ENCODE measurements at places on chromosomes 6 and 20. TPM values are rescaled to one million over a fixed set of nuclear protein-coding genes. Genes with fewer than 3 reads are reported as not detected.

DNA sequence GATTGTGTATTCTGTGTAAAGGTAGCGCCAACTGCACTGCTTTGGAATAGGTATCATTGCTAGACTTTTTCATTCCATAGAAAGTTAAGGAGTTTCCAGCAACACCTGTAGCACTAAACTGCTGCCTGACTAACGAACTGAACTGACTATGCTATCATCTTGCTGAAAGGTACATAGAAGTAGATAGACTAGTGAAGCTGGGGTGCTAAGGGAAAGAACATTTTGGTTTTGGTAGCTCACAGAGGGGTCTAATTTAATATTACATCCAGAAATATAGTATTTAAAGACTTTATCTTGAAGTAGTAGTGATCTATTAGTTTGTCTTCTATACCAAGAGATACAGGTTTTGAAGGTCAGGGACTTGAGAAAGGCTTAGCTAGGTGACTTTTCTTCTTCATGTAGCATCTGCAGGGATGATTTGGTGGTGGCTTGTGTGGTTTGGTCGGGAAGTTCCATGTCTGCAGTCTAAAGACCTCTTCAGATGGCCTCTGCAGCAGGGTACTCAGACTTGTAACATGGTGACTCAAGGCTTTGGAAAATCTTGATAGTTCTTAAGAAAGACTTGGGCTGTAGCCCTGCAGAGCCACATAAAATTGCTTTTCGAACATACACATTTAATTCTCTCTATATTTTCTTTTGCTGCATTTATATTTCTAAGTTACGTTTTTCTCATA is 10.2 kb downstream of the SENP6 start:
- peaks cover 11% of the 10 kb centered on the region for H3K4me1 ChIP-seq
- DNase-seq = no peak
- no peaks in the 10 kb centered on the region for H3K36me3 ChIP-seq
- no peaks in the 10 kb centered on the region for H3K27me3 ChIP-seq
- H3K27ac ChIP-seq = no peak overlapping the region

DNA sequence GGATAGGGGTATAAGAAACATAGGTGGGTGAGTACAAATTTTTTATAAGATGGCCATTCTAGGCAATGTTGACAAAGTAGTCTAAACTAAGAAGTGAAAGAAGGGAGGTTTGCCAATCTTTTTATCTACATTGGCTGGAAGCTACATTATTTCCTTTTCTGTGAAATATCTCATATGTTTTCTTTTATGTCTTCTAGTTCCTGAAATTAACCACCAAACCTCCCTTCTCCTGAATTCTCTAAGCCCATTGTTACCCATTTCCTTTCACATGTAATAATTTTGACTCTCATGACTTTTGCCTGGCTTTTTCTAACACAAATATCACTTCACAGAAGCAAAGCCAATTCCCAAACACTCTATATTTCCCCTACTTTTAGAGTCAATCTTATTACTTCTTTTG is 496.2 kb upstream of the JAG1 start:
- H3K27me3 ChIP-seq = no peaks in the 10 kb centered on the region
- H3K27ac ChIP-seq = peak overlapping the region; percentile 33
- no peaks in the 10 kb centered on the region for H3K36me3 ChIP-seq

DNA sequence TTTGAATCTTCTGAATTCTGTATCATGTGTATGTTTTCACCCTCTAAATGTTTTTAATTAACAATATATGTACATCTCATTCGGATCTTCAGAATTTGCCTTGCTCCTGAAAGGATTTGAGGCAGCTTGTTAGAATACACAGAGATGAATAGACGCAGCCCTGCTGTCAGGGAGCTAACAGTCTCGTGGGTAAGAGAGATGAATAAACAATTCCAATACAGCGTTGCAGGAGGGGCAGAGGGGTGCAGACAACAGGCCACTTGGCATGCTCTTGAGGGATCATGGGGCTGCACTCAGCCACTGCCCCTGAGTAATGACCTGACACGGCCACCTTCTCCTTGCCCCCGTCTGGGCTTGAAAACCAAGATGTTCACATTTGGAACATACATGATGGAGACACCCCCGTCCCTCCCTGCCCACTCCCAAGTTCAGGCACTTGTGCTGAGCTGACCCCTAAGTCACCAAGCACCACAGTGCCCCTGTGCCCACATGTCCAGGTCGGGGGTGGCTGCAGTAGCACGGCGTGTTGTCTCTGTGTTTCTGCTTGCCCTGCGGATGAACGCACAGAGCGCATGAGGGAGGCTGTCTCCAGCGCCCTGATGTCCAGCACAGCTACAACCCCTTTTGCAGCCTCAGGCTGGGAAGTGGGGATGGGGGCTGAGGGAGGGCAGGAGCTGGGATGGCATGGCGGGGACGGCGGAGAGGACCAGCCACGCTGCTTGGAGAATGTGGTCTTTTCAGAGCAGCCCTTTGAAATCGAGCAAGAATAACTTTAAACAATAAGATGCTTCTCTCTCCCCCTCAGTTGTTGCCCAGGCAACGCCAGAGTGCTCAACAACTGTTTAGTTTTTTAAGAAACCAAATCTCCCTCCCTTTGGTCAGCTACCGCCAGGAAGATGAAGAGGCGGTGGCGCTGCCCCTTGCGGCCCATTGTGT is 33.0 kb upstream of the CDH22 start:
- DNase-seq = peak; percentile 64
- no peaks in the 10 kb centered on the region for H3K36me3 ChIP-seq
- H3K4me1 ChIP-seq = peaks cover 24% of the 10 kb centered on the region
- H3K27me3 ChIP-seq = peaks cover 12% of the 10 kb centered on the region
- H3K4me3 ChIP-seq = no peak overlapping the region
- no peak overlapping the region for H3K27ac ChIP-seq

DNA sequence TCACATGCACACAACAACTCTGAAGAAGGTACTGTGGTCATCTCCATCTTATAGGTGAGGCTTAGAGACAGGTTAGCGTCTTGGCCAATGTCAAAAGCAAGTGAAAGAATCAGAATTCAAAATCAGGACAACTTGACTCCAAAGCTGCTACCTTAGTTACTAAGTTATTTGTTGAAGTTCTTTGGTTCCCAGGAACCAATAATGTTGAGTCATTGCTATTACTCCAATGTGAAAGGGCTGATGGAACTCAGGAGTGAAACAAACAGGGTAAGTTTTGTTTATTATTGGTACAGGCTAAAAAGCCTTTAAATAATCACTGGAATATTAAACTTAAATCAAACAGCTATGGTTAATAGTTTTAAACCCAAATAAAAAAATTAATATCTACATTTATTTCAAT is 111.1 kb downstream of the PDSS2 start:
- H3K36me3 ChIP-seq = no peaks in the 10 kb centered on the region
- H3K4me1 ChIP-seq = no peaks in the 10 kb centered on the region
- DNase-seq = no peak
- no peak overlapping the region for H3K4me3 ChIP-seq
- no peak overlapping the region for H3K27ac ChIP-seq

GRCh38 chr6:22929311-22929985 is 360.1 kb downstream of the HDGFL1 start:
- H3K27ac ChIP-seq = no peak overlapping the region
- no peaks in the 10 kb centered on the region for H3K36me3 ChIP-seq
- H3K4me1 ChIP-seq = peaks cover 33% of the 10 kb centered on the region
- no peak for DNase-seq

DNA sequence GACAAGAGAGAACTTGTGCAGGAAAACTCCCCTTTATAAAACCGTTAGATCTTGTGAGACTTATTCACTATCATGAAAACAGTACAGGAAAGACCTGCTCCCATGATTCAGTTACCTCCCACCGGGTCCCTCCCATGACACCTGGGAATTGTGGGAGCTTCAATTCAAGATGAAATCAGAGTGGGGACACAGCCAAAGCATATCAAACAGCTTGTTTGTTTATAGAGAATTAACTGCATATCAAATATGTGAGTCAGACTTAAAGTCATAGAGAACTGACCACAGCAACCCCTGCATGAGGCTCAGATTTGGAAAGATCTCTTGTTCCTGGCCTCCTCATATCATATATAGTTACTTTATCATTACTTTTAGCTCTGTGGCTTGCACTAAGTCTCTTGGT is 29.1 kb upstream of the HDAC2 start:
- no peak overlapping the region for H3K4me3 ChIP-seq
- no peaks in the 10 kb centered on the region for H3K36me3 ChIP-seq
- no peak overlapping the region for H3K27ac ChIP-seq
- peaks cover 22% of the 10 kb centered on the region for H3K4me1 ChIP-seq
- DNase-seq = no peak

DNA sequence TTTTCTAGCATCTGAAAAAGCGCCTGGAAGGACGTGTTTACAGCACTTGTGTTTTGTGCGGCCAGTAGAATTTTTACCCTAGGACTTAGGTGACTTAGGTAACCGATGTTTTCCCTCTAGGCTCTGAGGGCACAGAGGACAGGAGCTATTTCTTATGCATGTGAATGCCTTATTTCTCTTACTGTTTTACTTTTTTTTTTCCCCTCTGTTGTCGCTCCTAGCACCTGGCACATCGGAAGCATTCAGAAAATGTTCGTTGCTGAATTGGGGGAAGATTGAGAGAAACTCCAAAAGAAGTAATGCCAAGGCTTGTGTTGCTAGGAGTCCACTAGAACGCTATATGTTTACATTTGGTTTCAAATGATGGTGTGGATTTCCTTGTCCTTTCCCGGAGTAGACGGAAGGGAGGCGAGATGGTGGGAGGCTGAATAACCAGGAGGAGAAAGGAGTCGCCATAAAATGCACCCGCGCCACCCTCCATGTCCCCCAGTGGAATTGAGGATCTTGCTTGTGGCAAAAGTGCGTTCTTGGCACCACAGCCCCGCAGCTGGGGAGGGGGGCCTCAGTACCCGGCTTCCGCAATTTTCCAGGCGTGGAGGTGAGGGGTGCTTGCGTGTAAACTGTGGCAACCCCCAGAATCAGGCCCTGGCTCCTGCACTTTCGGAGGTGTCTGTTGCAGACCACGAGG is 6.9 kb downstream of the OLIG3 start:
- H3K4me1 ChIP-seq = no peaks in the 10 kb centered on the region
- DNase-seq = peak; percentile 13
- no peak overlapping the region for H3K27ac ChIP-seq
- H3K27me3 ChIP-seq = peaks cover 34% of the 10 kb centered on the region
- H3K36me3 ChIP-seq = no peaks in the 10 kb centered on the region
- no peak overlapping the region for H3K4me3 ChIP-seq

DNA sequence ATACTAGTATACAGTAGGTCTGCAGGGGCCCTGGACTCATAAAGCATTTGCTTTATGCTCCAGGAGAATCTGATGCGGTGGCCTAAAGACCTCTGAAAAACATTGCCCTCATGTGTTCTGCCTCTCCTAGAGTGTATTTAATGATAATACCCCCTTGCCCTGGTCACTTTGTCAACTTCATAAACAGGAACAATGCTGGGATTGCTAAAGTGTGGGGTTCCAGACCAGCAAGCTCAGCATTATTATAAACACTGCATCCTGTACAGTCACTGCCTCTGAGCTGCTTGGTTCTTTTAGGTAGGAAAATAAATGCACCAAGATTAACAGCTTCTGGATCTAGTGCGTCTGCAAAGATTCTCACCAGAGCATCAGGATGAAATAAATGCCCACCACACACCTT is 12.2 kb downstream of the TREM1 start:
- no peaks in the 10 kb centered on the region for H3K36me3 ChIP-seq
- H3K4me1 ChIP-seq = no peaks in the 10 kb centered on the region
- peaks cover 5% of the 10 kb centered on the region for H3K27me3 ChIP-seq
- no peak overlapping the region for H3K4me3 ChIP-seq
- H3K27ac ChIP-seq = no peak overlapping the region

GRCh38 chr6:96469312-96469711 is 52.3 kb upstream of the UFL1 start:
- H3K27me3 ChIP-seq = no peaks in the 10 kb centered on the region
- H3K4me1 ChIP-seq = no peaks in the 10 kb centered on the region
- no peak overlapping the region for H3K27ac ChIP-seq
- H3K4me3 ChIP-seq = no peak overlapping the region
- DNase-seq = no peak
- H3K36me3 ChIP-seq = no peaks in the 10 kb centered on the region

DNA sequence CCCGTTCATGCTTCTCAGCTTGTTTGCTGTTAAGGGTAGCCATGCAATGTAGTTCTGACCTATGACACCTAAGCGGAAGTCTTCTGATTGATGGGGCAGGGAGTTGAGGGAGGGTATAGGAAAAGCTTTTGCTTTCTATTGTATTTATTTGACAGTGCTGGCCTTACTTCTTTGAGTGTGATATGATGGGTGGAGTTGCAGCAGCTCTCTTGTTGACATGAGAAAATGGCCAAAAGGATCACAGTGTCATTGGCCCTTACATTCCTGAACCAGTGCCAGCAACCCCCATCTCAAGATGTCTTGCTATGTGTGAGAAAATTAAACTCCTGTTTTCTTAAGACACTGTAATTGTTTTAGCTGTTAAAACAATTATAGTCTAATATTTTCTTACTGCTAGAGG is 117.5 kb downstream of the SAMD5 start:
- no peaks in the 10 kb centered on the region for H3K27me3 ChIP-seq
- no peak for DNase-seq
- no peaks in the 10 kb centered on the region for H3K4me1 ChIP-seq
- H3K4me3 ChIP-seq = no peak overlapping the region
- H3K36me3 ChIP-seq = no peaks in the 10 kb centered on the region

DNA sequence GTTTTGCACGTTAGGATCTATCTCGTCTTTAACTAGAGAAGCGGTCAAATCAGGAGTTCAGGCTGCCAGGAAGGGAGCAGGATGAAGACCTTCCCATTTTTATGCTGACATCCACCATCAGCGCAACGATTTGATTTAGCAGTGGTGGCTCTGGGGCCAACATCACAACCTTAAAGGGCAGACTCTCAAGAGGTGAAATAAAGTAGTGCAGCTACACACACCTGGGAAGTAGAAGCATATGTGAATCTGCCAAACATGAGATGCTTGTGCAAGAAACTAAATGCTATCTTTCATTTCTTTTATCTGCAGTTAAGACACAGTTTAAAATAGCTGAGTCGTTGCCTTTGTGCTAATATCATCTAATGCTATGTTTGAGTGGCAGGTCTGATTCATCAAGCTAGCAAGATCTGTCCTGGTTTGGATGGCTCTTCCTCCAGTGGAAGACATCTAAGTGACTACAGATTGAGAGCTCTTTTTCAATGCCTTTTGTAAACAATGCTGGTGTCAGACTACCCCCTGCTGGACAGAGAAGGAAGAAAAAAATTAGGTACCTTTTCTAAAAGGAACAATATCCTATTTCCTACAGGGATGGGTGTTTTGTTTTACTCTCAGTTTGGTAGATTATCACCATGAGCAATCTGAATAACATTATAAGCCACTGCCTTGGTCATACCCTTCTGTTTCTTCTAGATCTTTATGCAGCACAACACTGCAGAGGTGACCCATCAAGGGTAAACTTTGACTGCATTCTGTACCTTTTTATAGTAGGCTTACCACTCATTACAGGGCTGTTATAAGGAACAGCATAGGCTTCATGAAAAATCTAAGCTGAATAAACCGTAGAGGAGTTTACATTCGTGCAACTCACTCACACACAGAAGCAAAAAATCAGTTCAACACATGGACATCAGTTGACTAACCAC is 171.6 kb upstream of the FBXL4 start:
- no peak overlapping the region for H3K4me3 ChIP-seq
- H3K27ac ChIP-seq = no peak overlapping the region
- no peaks in the 10 kb centered on the region for H3K4me1 ChIP-seq
- no peaks in the 10 kb centered on the region for H3K36me3 ChIP-seq

The FNDC1 gene
- polyA plus RNA-seq = not detected

The TTPAL gene
- polyA plus RNA-seq = 4.9 TPM

The CRISP2 gene
- not detected for polyA plus RNA-seq

The CST4 gene
- polyA plus RNA-seq = not detected

The HDGFL1 gene
- polyA plus RNA-seq = not detected

Data from SK-N-SH (cell line).